ENCODE measurements at places on chromosomes 16 and 17.

GRCh38 chr17:17852930-17853329 lies 16.1 kb upstream of the SREBF1 start:
- no peak for DNase-seq

DNA sequence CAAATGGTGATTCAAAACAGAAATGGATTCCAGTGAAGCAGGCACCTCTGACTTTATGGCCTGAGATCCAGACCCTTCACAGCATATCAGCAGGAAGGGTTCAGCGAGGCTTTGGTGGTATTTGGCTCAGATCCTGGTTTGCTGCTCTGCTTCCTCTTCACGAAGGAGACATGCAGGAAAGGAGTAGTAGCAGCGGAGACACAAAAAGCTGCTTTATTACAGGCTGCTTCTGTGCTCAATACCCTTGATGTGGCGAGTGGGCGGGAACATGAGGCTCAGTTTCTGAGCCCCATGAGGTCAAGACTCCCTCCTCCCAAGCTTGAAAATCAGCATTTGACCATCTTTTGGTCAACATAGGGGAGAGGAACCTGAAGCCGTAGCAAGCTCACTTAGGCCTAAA lies 213.3 kb upstream of the AXIN2 start:
- DNase-seq: no peak

DNA sequence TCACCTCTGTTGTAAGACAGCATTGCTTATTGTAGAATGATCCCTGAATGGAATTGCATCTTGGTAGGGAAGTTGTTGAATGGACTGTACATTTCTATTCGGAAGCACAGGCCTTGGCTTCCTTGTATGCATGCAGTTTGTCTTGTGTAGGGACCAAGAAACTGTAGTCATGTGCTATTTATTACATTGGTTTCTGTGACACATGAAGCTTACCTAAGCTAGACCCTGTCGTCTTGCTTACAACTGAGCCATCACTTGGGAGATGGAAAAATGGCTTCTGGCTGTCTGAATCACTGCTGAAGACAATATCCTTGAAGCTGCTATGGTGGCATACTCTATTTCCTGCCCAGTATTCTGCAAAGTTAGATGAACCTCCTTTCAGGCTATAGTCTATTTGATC lies 29.1 kb downstream of the PPM1D start:
- no peak for DNase-seq

GRCh38 chr17:48601207-48601538 lies 3.6 kb downstream of the HOXB6 start:
- DNase-seq: no peak

DNA sequence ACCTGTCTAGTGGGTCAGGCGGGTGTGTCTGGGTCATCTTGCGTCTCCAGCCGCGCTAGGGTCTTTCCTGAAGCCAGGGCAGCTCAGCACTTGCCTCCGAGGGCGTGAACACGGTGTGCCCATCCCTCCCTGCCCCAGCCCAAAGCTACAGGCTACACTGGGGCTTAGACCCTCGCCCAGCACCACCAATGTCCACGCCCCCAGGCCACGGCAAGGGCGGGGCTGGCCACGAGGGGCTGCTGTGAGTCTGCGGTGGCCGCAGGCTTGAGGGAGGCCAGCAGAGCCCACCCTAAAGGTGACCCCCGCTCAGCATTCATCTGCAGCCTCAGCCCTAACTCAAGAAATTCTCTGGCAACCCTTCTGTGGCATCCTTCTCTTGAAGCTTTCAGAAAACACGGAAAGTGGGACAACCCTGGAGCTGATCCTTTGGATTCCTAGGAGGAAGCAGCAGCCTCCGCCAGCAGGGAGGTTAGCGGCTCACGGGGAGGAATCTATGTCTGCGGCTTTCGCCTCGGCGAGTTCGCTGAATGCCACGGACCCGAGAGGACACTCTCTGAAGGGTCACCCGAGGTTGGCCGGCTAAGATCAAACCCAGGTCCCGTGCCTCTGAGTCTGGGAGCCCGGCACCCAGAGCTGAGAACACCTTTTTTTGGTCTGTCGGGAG lies 41.7 kb downstream of the TIMM22 start:
- DNase-seq: no peak
